ENCODE measurements at places on chromosomes 3 and 15.

- H3K36me3 ChIP-seq: peaks cover 5% of the 10 kb centered on the region
- H3K4me3 ChIP-seq: no peak overlapping the region
- no peak overlapping the region for H3K27ac ChIP-seq
- H3K4me1 ChIP-seq: no peaks in the 10 kb centered on the region
Measured at GRCh38 chr3:187369089-187369447, 883 bp downstream of the RTP4 start.

DNA sequence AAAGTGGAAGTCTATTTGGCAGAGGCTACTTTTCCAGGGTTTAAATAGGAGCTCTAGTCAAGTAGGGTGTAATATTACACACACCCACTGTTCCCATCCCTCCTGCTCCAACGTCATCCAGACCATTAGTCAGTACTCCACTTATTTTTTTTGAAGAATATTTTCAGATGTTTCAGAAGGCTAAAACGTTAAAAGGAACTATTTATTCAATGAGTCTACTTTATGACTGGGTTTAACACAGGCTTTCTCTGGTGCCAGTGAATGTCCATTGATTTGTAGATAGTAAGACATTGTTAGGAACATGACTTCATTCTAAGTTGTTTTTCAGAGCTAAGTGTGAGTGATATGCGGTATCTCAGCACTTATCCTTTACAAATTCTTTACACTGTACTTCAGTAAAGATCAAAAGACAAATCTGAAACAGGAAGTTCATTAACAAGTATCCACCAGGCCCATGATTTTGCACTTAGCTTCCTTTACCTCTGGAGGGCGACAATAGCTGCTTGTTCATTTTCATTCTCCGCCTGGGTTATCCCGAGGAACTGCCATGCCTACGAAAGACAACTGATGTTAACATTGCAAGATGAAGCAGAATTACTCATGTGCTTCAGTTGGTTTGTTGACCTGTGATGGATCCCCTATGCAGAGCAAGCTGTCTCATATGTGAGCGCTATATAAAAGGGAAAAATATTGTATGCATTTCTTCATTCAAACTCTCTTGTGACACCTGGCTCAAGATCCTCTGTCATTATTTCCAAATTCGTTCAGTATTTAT lies 158.7 kb downstream of the USP13 start:
- peak; percentile 47 for DNase-seq
- H3K27me3 ChIP-seq: no peaks in the 10 kb centered on the region
- H3K4me1 ChIP-seq: peaks cover 5% of the 10 kb centered on the region

DNA sequence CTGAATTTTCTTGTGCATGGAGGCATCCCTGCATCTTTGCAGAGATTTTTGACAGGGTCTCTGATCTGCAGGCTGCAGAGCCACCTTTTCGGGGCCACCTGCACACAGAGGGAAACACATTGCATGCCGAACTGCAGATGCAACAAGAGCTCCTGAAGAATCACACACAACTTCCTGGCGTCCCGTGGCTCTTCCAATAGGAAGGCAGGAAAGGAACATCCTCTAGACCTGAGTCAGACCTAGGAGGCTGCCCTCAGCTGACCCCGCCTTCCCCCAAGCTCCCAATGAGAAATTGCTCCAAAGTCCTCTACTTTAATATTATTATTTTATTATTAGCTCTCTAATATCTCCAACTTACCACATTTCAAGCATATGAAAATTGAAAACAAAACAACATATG lies 213.2 kb upstream of the ARRDC4 start:
- no peaks in the 10 kb centered on the region for H3K36me3 ChIP-seq
- H3K4me1 ChIP-seq: peaks cover 14% of the 10 kb centered on the region
- DNase-seq: no peak
- no peak overlapping the region for H3K27ac ChIP-seq
- no peaks in the 10 kb centered on the region for H3K27me3 ChIP-seq

GRCh38 chr3:68482565-68482964 lies 449.8 kb downstream of the TAFA4 start:
- H3K4me3 ChIP-seq: no peak overlapping the region
- no peaks in the 10 kb centered on the region for H3K27me3 ChIP-seq
- no peaks in the 10 kb centered on the region for H3K4me1 ChIP-seq
- no peak for DNase-seq
- no peaks in the 10 kb centered on the region for H3K36me3 ChIP-seq

- no peaks in the 10 kb centered on the region for H3K36me3 ChIP-seq
- H3K27me3 ChIP-seq: peaks cover 3% of the 10 kb centered on the region
- no peak overlapping the region for H3K27ac ChIP-seq
Measured at GRCh38 chr15:49188933-49189332, 18.9 kb downstream of the GALK2 start.

GRCh38 chr3:98564282-98565005 lies 29.0 kb downstream of the CPOX start:
- no peak overlapping the region for H3K4me3 ChIP-seq
- peaks cover 2% of the 10 kb centered on the region for H3K27me3 ChIP-seq

DNA sequence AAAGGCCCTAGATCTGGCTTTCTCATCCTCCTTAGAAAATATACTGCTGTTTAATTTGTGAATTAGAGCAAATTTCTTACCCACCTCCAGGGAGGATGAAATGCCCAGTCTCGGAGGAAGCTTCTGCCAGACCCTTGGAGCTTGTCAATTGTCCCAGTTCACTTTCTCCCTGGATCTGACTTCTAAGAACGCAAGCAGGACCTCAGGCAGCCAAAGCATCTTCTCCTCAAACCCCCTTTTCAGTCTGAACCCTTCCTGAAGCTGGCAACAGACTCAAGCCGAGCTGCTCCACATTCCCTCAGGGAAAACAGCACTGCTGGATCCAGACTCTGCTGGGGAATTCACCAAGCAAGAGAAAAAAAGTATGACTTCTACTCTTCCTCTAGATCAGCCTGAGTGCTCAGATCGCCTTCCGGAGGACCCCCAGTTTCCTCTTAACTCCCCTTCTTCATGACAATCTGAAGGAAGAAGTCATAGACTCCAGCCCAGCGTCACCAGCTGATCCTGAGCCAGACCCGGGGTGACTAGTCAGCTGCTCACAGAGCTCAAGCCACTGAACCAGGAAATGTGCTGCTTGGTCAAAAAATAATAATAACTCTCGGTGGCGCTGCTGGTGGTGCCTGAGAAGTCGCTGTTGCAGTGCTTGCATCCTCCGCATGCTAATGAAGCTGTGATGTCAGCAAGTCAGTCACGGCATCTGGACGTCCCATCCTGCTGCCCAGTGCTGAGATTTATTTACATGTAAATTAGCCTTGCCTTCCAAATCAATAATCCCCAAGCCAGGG lies at the start of gene PRICKLE2:
Gene PRICKLE2 (minus strand): TSS at position 641 of the 785 bp plus-strand sequence. CDS start 26,539 bp downstream, outside the sequence.
- peak within 1 kb of the TSS; percentile 92 for H3K4me3 ChIP-seq
- H3K27ac ChIP-seq: peak within 1 kb of the TSS; percentile 98
- DNase-seq: peak; percentile 74
- peaks cover 5% of the 10 kb centered on the region for H3K27me3 ChIP-seq
- H3K36me3 ChIP-seq: no peaks in the 10 kb centered on the region

DNA sequence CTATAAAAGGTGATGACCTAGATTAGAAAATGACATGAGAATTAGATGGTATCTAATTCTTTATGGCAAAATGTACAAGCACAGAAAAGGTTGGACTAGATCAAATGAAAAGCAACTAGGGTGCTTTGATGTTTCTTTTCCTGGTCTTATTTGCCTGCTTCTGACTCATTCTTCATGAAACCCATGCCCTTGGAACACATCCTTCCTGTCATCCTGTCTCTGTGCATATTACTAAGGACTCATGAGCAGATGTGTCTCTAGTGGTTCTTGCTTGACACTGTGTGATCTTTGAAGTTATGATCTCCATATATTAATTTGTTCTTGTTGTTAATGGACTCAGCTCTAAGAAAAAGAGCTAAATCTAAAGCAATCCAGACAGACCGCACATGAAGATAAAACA lies 314.0 kb downstream of the ERC2 start:
- no peaks in the 10 kb centered on the region for H3K36me3 ChIP-seq
- H3K4me3 ChIP-seq: no peak overlapping the region
- H3K27ac ChIP-seq: no peak overlapping the region
- no peaks in the 10 kb centered on the region for H3K27me3 ChIP-seq
- DNase-seq: no peak
- H3K4me1 ChIP-seq: no peaks in the 10 kb centered on the region

DNA sequence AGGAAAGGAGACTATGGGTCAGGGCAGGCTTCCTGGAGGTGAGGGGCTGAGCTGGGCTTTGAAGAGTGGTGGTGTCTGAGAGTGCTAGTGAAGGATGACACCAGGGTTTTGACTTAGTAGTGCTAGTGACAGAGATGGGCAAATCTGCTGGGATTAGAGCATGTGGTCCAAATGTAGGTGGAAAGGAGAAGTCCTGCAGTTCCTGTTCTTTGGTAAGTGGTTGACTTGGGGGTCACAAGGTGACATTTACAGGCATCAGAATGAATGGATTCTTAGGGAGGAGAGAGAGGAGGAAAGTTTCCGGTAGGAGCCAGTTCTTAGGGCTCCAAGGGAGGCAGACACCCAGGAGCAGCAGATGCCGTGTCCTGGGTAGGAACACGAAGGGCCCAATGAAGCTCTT lies 796 bp upstream of the DOCK3 start:
- no peak for DNase-seq
- peak overlapping the region; percentile 10 for H3K27ac ChIP-seq
- H3K4me1 ChIP-seq: peaks cover 7% of the 10 kb centered on the region
- H3K4me3 ChIP-seq: peak overlapping the region; percentile 81
- peaks cover 8% of the 10 kb centered on the region for H3K27me3 ChIP-seq

- H3K4me3 ChIP-seq: no peak overlapping the region
- H3K36me3 ChIP-seq: peaks cover 27% of the 10 kb centered on the region
- H3K27me3 ChIP-seq: peaks cover 8% of the 10 kb centered on the region
- DNase-seq: no peak
- H3K27ac ChIP-seq: no peak overlapping the region
Measured at GRCh38 chr3:129040039-129040336, 20.6 kb upstream of the GP9 start.

DNA sequence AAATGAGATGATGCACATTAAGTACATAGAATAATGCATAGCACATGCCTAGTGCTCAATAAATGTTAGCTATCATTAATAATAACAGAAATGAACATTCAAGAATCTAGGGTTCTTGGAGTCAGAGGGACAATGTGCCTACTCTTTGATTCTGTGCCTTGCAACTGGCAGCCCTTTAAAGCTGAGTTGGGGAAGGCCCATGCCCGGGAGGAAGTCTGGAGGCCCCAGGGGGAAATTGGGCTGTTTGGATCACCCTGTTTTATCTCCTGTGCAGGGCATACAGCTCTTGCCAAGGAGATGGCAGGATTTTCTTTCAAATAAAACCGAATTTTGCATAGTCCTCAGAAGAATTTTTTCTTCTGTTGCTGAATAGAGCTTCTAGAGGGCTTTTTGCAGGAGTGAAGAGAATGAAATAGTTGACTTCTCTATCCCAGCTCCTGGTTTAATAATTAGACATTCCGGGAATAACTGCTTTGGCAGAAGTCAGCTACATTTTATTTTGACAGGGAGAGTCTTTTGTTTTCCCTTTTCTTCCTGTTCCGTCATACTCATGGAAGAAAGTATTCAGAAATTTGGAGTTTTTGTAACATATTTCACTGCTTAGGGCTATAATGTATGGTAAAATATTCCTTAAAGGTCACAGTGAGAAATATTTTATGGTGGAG lies 18.0 kb upstream of the KCNAB1 start:
- no peak for DNase-seq
- H3K27ac ChIP-seq: no peak overlapping the region
- H3K27me3 ChIP-seq: peaks cover 1% of the 10 kb centered on the region
- no peaks in the 10 kb centered on the region for H3K4me1 ChIP-seq

DNA sequence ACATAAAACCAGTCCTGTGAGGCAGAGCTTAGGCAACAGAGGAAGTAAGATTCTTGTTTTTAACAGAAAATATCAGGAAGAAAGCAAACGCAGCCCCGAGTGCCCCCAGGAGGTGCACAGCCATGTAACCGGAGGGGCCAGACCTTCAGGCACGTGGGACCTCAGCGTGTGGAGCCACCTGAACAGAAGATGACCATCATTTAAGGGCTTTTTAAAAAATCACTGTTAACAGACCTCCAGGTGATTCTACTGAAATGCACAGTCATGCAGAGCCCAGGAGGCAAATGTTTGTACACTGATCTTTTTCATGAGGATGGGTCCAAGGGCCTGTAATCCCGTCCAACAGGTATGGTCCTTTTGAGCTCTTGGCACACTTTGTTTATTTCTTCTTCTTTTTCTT lies 38.8 kb downstream of the SPG21 start:
- no peak overlapping the region for H3K4me3 ChIP-seq
- peaks cover 13% of the 10 kb centered on the region for H3K27me3 ChIP-seq
- DNase-seq: no peak

GRCh38 chr3:131972550-131972949 lies 62.3 kb downstream of the CPNE4 start:
- no peak for DNase-seq
- H3K27me3 ChIP-seq: peaks cover 8% of the 10 kb centered on the region
- no peaks in the 10 kb centered on the region for H3K36me3 ChIP-seq
- no peak overlapping the region for H3K4me3 ChIP-seq
- H3K4me1 ChIP-seq: peaks cover 2% of the 10 kb centered on the region

DNA sequence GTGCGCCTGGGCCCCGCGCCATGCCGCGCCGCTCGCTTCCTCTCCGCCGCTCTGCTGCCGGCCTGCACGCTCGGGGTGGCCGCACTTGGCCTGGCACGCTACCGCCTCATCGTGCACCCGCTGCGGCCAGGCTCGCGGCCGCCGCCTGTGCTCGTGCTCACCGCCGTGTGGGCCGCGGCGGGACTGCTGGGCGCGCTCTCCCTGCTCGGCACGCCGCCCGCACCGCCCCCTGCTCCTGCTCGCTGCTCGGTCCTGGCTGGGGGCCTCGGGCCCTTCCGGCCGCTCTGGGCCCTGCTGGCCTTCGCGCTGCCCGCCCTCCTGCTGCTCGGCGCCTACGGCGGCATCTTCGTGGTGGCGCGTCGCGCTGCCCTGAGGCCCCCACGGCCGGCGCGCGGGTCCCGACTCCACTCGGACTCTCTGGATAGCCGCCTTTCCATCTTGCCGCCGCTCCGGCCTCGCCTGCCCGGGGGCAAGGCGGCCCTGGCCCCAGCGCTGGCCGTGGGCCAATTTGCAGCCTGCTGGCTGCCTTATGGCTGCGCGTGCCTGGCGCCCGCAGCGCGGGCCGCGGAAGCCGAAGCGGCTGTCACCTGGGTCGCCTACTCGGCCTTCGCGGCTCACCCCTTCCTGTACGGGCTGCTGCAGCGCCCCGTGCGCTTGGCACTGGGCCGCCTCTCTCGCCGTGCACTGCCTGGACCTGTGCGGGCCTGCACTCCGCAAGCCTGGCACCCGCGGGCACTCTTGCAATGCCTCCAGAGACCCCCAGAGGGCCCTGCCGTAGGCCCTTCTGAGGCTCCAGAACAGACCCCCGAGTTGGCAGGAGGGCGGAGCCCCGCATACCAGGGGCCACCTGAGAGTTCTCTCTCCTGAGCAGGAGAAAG lies 951 bp downstream of the GPR62 start:
- peaks cover 31% of the 10 kb centered on the region for H3K27me3 ChIP-seq
- peak; percentile 71 for DNase-seq
- H3K27ac ChIP-seq: no peak overlapping the region
- H3K4me1 ChIP-seq: peaks cover 28% of the 10 kb centered on the region
- H3K4me3 ChIP-seq: peak overlapping the region; percentile 46

GRCh38 chr3:188707381-188708288 lies 464.1 kb upstream of the TPRG1 start:
- H3K4me1 ChIP-seq: no peaks in the 10 kb centered on the region
- no peaks in the 10 kb centered on the region for H3K36me3 ChIP-seq
- no peak overlapping the region for H3K4me3 ChIP-seq
- H3K27me3 ChIP-seq: peaks cover 6% of the 10 kb centered on the region
- no peak overlapping the region for H3K27ac ChIP-seq
- DNase-seq: no peak

- peaks cover 2% of the 10 kb centered on the region for H3K4me1 ChIP-seq
- no peak for DNase-seq
- H3K27me3 ChIP-seq: no peaks in the 10 kb centered on the region
- no peaks in the 10 kb centered on the region for H3K36me3 ChIP-seq
- no peak overlapping the region for H3K4me3 ChIP-seq
Measured at GRCh38 chr3:153028381-153028780, 133.6 kb upstream of the RAP2B start.

GRCh38 chr15:65041787-65042186 lies 3.4 kb upstream of the SLC51B start:
- H3K27me3 ChIP-seq: peaks cover 21% of the 10 kb centered on the region
- no peak for DNase-seq
- H3K27ac ChIP-seq: no peak overlapping the region

Measured in glutamatergic neuron (in vitro differentiated cells).